ENCODE measurements at places on chromosomes 6 and 20. TPM values are rescaled to one million over a fixed set of nuclear protein-coding genes. Genes with fewer than 3 reads are reported as not detected.

DNA sequence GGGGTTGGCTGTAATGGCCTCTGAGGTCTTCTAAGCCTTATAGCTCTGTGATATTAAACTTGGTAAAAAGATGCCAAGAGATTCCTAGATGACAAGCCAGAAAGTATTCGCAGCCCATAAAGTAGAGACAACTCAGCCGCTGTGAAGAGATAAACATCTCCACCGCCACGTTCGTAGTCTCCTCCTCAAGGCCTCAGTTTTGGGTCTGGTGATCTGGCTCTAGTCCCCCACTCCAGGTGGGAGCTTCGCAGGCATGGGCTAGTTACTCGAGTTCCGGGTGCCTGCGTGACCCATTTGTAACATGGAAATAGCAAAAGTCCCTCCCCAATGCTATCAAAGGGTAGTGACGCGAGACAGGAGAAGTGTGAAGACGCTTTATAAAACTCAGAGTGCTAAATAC lies 28.3 kb upstream of the AFDN start:
- H3K4me1 ChIP-seq = no peaks in the 10 kb centered on the region
- no peak overlapping the region for H3K27ac ChIP-seq
- H3K36me3 ChIP-seq = no peaks in the 10 kb centered on the region
- DNase-seq = no peak
- no peaks in the 10 kb centered on the region for H3K27me3 ChIP-seq

GRCh38 chr20:38581013-38581412 lies at the start of gene ADIG:
Gene ADIG (plus strand): TSS chr20:38581197. CDS start chr20:38581251, 54 bp downstream.
- peaks cover 19% of the 10 kb centered on the region for H3K4me1 ChIP-seq
- H3K4me3 ChIP-seq = no peak within 1 kb of the TSS
- H3K27ac ChIP-seq = no peak within 1 kb of the TSS

GRCh38 chr6:170522565-170523183 lies 30.4 kb downstream of the PSMB1 start:
- H3K27ac ChIP-seq = no peak overlapping the region
- DNase-seq = peak; percentile 83
- H3K36me3 ChIP-seq = no peaks in the 10 kb centered on the region

DNA sequence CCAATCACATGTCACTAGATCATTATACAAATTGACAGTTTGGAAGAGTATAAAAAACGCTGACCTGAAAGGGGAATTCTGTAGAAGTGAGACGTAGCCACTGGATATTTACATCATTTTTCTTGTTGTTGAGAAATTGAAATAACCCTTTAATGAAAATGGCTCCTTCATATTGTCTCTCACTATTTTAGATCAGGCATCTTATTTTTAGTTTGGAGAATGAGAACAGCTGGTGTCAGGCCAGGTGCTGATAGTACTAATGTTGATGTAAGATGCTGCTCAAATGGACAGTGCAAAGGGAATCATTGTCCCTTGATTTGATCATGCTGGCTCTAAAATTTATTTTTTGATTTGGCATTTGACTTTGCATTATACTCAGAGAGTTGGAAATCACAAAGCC lies 17.4 kb downstream of the NKAIN2 start:
- no peaks in the 10 kb centered on the region for H3K4me1 ChIP-seq
- DNase-seq = no peak
- H3K4me3 ChIP-seq = no peak overlapping the region
- H3K27ac ChIP-seq = no peak overlapping the region
- H3K27me3 ChIP-seq = peaks cover 39% of the 10 kb centered on the region

Gene CAPN11
- 0.31 TPM for total RNA-seq

- no peaks in the 10 kb centered on the region for H3K36me3 ChIP-seq
- no peak overlapping the region for H3K27ac ChIP-seq
- DNase-seq = peak; percentile 57
- no peaks in the 10 kb centered on the region for H3K27me3 ChIP-seq
Measured at GRCh38 chr6:56744528-56744927, 101.8 kb upstream of the DST start.

Gene ARMH2
- total RNA-seq = not detected

Gene TAGAP
- total RNA-seq = not detected

DNA sequence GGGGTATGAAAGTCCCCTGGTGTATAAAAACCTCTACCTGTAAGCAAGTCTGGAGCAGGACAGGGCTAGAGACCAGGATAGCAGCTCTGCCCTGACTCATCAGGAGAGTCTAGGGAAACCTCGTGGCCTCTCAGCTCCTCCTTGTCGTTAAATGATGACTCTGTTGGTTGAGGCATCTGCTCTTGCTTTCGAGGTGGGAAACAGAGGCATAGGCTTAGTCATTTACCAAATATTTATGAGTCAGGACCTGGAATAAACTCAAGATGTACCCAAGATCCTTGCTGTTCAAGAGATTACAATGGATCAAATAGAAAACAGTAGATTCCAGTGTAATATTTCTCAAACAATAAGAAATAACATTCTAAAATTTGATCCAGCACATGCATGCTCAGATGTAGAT lies 5.5 kb downstream of the MANBAL start:
- no peak overlapping the region for H3K4me3 ChIP-seq
- peaks cover 49% of the 10 kb centered on the region for H3K36me3 ChIP-seq
- peaks cover 14% of the 10 kb centered on the region for H3K4me1 ChIP-seq
- no peaks in the 10 kb centered on the region for H3K27me3 ChIP-seq
- no peak overlapping the region for H3K27ac ChIP-seq

- H3K27me3 ChIP-seq = peaks cover 9% of the 10 kb centered on the region
- H3K4me1 ChIP-seq = peaks cover 10% of the 10 kb centered on the region
- no peak within 1 kb of the TSS for H3K27ac ChIP-seq
- H3K4me3 ChIP-seq = no peak within 1 kb of the TSS
- H3K36me3 ChIP-seq = no peaks in the 10 kb centered on the region
Measured at GRCh38 chr20:62427172-62428001, at the start of gene RBBP8NL. Gene RBBP8NL (minus strand): TSS chr20:62427539. CDS start chr20:62419647, 7,892 bp downstream.

DNA sequence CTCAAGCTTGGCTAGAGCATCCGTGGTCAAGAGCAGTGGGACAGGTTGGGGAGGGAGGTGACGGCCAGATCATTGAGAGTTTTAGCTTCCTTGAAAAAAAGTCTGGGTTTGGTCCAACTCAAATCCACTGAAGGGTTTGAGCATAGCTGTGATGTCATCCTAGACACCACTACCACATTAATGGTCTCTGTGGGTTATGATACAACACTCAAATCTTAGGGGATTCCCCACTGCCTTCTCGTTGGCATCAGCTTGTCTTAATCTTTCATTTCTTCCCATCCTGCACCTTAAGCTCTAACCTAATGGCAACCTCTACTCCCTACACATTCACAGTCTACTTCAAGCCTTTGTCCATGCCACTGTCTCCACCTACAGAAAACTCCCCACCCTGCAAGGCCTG lies 77.3 kb downstream of the BMP6 start:
- no peaks in the 10 kb centered on the region for H3K36me3 ChIP-seq
- no peak overlapping the region for H3K27ac ChIP-seq
- H3K4me3 ChIP-seq = no peak overlapping the region
- peaks cover 86% of the 10 kb centered on the region for H3K27me3 ChIP-seq
- no peaks in the 10 kb centered on the region for H3K4me1 ChIP-seq

DNA sequence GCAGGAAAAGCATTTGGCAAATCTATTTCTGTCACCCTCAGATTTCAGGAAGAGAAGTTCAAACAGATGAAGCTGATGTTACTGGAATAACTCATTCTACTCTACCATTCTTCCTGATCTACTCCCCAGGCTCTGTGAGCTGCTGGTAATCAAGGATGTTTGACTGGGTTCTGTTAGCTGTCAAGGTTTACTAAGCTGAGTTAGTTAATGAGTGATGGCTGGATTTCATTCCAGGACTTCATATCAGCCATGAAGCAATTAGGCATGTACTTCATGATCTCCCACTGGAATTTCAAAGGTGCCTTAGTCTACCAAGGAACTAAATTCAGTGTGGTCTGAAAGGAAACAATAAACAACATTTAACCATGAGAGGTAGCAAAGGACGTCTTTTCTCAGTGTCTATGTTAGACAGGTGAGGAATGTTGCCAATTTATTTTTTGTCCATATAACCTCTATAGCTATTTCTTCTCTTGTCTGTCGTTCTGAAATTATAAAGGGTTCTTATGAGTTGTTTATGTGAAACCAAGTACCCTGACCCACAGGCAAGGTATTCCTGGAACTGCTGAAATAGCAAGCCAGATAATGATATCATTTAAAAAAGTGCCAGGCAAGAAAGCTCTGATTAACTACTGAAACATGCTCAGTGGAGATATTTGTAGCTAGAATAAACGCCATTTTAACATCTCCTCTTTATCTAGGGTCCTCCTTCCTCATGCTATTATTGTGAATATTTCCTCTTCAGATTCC lies 112.9 kb downstream of the BACH2 start:
- peaks cover 6% of the 10 kb centered on the region for H3K36me3 ChIP-seq
- H3K27me3 ChIP-seq = no peaks in the 10 kb centered on the region
- H3K27ac ChIP-seq = no peak overlapping the region

Gene BPIFA1
- total RNA-seq = not detected

Gene EDN3
- not detected for total RNA-seq

GRCh38 chr20:12893019-12893418 lies 115.8 kb upstream of the SPTLC3 start:
- no peak overlapping the region for H3K27ac ChIP-seq
- DNase-seq = no peak
- H3K4me3 ChIP-seq = no peak overlapping the region

Gene ANKEF1
- total RNA-seq = 8.5 TPM

Gene OOEP
- total RNA-seq = not detected

DNA sequence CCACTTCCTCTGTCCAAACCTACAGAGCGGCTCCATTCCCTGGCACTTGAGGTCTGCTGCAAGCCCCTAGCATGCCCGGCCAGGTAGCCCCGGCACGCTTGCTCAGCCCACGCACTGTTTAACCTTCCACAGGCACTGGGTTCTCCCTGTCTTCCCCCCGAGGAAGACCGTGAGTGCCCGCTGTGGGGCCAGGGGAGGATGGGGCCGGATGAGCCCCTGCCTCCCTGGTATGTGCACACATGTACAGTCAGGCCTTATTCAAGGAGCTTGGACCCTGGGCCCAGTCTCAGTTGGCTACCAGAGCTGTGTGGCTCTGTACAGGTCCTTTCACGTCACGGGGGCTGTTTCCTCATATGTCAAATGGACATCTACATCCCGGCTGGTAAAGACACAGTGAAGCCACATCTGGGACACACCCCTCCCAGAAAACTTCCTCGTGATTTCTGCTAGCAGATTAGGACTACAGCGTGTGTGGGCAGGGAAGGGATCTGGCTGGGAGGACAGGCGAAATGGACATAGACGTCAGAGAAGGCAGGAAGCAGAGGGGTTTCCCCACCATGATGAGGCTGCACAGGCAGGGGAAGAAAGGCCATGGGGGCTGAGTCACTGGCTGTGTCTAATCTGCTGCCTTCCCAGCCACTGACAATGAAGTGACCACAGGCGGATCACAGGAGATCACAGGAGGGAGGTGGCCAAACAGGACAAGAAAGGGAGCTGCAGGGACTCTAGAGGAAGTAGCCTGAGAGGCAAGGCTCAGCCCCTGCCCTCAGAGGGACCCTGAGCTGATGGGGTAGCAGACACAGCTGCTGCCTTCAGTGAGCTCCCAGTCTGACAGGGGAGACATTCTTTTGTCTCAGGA lies 62.9 kb downstream of the MRPL14 start:
- H3K27ac ChIP-seq = no peak overlapping the region
- DNase-seq = no peak
- H3K4me3 ChIP-seq = no peak overlapping the region
- H3K27me3 ChIP-seq = no peaks in the 10 kb centered on the region

DNA sequence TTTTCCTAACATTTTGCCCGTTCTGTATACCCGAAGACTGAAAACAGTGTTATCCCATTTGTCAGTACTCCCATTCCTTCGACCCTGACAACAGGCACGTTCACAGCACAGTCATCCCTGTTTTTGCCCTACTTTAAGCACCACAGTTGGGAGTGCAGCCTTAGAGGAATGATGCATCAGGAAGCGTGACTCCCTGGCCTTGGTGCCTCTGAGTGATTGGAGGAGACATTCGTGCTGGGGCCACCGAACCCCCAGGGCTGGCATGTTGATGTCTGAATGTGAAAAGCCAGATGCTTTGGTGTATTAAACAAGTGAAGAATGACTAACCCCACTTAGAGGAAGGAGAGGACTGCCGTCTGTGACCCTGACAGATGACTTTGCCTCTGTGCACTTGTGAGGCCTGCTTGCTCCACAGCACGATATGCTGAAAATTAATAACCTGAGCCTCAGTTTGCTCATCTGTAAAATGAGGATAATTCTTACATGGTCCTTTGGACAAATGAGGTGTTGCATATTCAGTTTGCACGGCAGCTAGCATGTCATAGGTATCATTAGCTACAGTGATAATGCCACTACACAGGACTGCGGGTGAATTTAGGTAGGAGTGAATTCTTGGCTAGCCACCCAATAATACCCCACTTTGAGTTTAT lies 36.0 kb downstream of the STK35 start:
- peaks cover 12% of the 10 kb centered on the region for H3K36me3 ChIP-seq
- H3K4me3 ChIP-seq = no peak overlapping the region
- H3K4me1 ChIP-seq = no peaks in the 10 kb centered on the region
- no peak overlapping the region for H3K27ac ChIP-seq
- H3K27me3 ChIP-seq = no peaks in the 10 kb centered on the region

GRCh38 chr6:91317247-91317835 lies 730.5 kb upstream of the MAP3K7 start:
- no peaks in the 10 kb centered on the region for H3K4me1 ChIP-seq
- DNase-seq = no peak
- H3K4me3 ChIP-seq = no peak overlapping the region
- H3K27ac ChIP-seq = no peak overlapping the region
- no peaks in the 10 kb centered on the region for H3K27me3 ChIP-seq

DNA sequence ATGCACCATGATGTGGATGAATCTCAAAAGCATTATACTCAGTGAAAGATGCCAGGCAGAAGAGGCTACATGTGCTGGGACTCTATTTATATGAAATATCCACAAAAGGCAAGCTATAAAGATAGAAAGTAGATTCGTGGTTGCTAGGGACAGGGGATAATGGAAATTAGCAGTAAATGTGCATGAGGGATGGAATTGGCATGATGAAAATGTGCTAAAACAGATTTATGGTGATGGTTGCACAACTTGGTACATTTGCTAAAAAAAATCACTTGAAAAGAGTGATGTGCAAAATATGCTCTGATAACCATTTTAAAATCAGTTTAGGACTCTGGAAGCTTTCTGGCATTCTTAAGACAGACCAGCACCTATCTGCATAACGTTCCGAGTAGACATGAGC lies 61.6 kb downstream of the ALDH8A1 start:
- DNase-seq = no peak
- no peaks in the 10 kb centered on the region for H3K27me3 ChIP-seq
- H3K4me3 ChIP-seq = no peak overlapping the region
- H3K36me3 ChIP-seq = no peaks in the 10 kb centered on the region

GRCh38 chr6:140011537-140011936 lies 637.1 kb upstream of the CITED2 start:
- no peak for DNase-seq
- H3K27me3 ChIP-seq = no peaks in the 10 kb centered on the region
- H3K27ac ChIP-seq = no peak overlapping the region
- no peak overlapping the region for H3K4me3 ChIP-seq

Gene ADGRF5
- total RNA-seq = not detected

Gene CLVS2
- 48.1 TPM for total RNA-seq

Gene CD93
- total RNA-seq = 0.04 TPM

- peaks cover 6% of the 10 kb centered on the region for H3K4me1 ChIP-seq
- no peak overlapping the region for H3K27ac ChIP-seq
- DNase-seq = no peak
- H3K4me3 ChIP-seq = no peak overlapping the region
- no peaks in the 10 kb centered on the region for H3K27me3 ChIP-seq
- H3K36me3 ChIP-seq = no peaks in the 10 kb centered on the region
Measured at GRCh38 chr6:105184921-105185320, 5.1 kb upstream of the POPDC3 start.

- H3K27ac ChIP-seq = no peak overlapping the region
- H3K4me3 ChIP-seq = no peak overlapping the region
- peaks cover 3% of the 10 kb centered on the region for H3K4me1 ChIP-seq
- no peak for DNase-seq
- no peaks in the 10 kb centered on the region for H3K36me3 ChIP-seq
- no peaks in the 10 kb centered on the region for H3K27me3 ChIP-seq
Measured at GRCh38 chr6:156943166-156943565, 166.0 kb downstream of the ARID1B start.

All from endodermal cell (in vitro differentiated cells).